Left ventricle myocardium superior (tissue), 1 donor: ENCODE measurements at places on chromosomes 3 and 15. TPM values are rescaled to one million over a fixed set of nuclear protein-coding genes. Genes with fewer than 3 reads are reported as not detected.

Gene ADCY5
- 273 TPM for total RNA-seq

Gene SEMA6D
- total RNA-seq, result 19.7 TPM

DNA sequence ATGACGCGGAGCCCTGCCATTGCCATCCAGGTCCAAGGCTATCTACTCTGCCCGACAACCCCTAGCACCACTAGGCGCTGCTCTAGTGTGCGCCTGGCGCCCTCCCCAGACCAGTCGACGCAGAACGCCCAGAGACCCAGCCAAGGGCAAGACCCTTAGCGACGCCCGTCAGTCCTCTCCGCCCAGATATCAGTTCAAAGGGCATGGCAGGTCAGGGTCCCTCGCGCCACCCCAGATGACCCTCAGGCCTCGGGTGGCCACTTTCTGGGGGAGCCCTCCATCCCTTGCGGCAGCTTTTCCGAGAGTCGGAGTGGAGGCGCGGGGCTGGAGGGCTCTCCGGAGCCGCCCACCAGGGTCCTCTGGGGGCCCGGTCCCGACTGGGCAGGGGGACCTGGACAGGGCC lies 371 bp upstream of the CLSTN2 start:
- DNase-seq, result peak; percentile 81

DNA sequence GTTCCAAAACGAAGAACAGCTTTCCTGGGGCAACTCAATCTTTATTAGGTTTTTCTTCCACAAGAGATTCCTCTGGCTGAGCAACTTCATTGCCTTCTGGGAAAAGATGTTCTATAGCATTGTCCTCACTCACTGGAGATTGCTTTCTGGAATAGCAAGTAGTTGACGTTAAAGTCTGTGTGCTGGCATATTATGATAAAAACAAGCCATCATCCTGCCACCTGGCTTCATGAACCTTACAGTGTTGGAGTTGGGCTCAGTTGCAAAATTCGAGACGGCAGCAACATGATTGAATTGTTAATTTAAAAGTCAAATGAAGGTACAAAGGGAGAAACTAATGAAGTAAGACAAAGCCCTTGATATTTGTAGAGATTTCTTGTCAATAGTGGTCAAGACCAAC lies 140.5 kb upstream of the PEX5L start:
- no peak for DNase-seq

DNA sequence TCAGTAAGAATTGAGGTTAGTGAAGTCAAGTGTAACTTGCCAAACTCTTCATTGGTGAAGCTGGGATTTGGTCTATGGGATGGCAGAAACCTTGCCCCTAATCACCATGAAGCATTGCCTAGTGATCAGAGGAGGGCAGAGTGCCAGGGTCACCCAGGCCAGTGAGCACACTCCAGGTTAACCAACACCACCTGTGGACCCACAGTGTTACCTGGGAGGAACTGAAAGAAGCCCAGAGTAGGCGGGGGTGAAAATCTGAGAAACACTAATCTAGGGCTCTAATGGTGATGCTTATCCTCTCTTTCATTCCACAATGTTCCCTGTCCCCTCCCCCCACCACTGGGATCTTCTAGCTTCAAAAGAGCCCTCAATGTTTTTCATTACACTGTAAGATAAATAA lies 372.8 kb downstream of the CTNNB1 start:
- DNase-seq, result no peak

GRCh38 chr3:124780356-124780755 lies 50.1 kb downstream of the UMPS start:
- DNase-seq, result peak; percentile 84

Gene THAP10
- total RNA-seq, result 4.7 TPM

GRCh38 chr3:57409471-57409870 lies 117.0 kb upstream of the ASB14 start:
- DNase-seq, result no peak

DNA sequence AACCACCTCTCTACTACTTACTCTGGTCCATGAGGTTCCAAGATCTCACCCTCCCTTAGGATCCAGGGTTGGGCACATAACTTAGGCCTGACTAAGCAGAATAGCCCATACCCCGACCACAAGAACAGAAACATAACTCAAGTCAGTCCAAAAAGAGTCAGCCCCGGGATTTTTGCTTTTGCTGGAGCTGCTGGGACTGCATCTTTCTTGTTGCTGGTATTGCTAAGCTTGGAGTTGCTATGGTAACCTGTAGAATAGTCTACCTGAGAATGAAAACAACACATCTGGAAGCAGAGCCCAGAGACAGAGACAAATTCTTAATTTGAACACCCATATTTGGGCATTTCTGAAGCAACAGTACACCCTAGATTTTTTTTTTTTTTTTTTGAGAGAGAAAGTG lies 6.5 kb downstream of the RUBCN start:
- DNase-seq, result no peak

DNA sequence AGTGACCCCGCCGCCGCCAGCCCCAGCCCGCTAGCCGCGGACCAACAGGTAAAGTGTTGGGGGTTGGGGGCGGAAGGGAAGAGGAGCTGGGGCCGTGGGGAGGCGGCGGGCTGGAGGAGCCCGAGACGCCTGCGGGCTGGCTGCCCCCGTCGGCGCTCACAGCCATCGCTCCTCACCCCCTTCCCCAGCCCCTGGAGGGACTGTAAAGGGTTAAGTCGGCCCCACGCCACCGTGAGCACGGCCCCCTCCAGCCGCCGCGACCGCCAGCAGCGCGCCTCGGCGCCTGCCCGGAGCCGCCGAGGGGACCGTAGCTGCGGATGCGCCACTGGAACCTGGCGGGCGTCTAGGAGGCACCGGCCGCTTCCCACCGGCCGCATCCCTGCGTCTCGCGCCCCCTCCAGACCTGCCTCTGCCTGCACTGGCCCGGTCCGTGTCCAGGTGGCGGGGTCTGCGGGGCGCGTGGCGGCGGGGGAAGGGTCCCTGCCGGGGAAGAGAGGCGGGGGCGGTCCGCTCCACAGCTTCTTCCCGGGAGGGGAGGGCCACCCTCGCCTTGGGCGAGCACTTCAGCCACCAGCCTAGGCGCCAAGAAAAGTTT lies 522 bp downstream of the MED12L start:
- DNase-seq, result peak; percentile 33

- no peak for DNase-seq
Observed at GRCh38 chr3:39189150-39189958, 3.0 kb downstream of the XIRP1 start.

DNA sequence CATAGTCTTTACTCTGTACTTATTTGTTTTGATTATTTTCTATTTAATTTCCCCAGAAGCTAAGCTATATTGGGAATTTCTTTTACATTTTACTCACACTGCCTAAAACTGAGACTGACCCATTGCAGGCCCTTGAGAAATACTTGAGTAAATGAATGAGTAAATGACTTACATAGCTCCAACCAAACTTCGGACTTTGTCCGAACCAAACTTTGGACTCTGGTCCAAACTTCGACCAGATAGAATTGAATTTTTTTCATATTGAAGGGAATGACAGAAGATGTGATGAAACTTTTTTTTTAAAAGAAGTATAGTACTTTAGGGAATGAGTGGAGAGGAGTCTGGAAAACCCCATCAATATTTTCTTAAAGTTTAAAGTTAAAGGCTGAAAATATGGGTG lies 75.6 kb upstream of the MYRIP start:
- no peak for DNase-seq

DNA sequence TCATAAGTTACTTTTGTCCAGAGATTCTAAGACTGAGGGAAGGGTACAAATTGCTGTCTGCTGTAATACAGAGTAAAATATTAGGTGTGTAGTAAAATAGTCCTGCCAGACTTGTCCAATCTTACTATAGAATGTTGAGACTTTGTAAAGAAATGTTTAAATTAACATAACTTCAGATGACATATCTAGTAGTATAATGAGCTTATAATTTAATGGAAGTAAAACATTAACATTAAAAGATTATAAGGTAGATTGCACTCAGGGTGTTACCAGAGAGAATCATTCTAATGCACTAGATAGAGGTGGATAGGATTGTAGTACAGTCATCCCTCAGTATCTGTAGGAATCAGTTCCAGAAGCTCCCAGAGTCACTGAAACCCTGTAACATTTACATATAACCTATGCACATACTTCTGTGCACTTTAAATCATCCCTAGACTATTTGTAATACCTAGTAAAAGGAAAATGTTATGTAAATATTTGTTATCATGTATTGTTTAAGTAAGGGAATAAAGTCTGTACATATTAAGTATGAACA lies 130.8 kb downstream of the LMLN start:
- no peak for DNase-seq

DNA sequence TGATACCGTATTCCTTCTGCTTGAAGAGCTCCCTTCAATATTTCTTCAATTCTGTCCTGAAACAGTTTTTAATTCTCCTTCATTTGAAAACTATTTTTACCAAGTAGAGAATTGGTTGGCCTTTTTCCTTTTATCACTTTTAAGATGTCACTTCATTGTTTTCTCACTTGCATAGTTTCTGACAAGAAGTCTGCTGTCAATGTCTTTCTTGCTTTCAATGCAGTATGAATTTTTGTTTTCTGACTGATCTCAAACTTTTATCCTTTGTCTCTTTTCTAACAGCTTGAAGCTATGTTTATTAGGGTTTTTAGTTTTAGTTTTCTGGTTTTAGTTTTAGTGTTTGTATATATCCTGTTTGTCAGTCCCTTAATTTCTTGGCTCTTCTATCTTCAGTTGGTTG lies 364.8 kb upstream of the TPRG1 start:
- no peak for DNase-seq

- DNase-seq, result no peak
Observed at GRCh38 chr3:41682996-41683395, 278.9 kb downstream of the ULK4 start.

DNA sequence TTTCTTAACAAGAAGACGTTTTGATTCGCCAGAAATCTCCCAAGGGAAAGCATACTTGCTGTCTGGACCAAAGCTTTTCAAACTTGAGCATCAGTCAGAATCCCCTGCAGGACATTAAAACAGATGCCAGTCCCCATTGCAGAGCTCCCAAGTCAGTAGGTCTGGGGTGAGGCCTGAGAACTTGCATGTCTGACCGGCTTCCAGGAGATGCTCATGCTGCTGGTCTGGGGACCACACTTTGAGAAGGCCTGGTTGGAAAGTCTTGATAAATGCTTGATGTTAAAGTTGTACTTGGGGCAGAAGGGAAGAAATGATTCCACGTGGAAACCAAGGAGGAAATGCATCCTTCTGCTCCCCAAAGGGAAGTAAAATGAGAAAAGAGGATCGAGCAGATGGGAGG lies 24.3 kb upstream of the CAV3 start:
- no peak for DNase-seq

GRCh38 chr3:185059766-185060165 lies 93.1 kb downstream of the C3orf70 start:
- no peak for DNase-seq

Gene MUSTN1
- 10.9 TPM for total RNA-seq

Gene CTXN2
- not detected for total RNA-seq

Gene IFT57
- 17.3 TPM for total RNA-seq

DNA sequence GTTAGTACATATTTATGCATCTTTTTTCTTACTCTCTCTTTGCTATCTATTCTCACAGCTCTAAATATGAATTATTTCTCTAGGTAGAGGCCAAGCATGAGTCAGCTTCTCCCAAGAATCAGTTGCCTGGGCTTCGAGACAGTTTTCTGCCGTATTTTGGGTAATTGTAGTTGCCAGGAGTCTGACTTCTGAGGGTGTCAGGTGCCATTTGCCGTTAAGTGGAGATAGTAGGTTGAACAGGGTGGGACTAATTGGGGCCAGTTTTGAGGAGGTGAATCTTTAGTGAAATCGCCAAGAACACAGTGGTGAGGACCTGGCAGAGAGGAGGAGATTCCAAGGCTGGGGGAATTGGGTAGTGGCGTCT lies 7.8 kb upstream of the NRROS start:
- no peak for DNase-seq

GRCh38 chr15:38260077-38260476 lies 7.4 kb downstream of the SPRED1 start:
- DNase-seq, result no peak

- DNase-seq, result no peak
Observed at GRCh38 chr3:188972310-188972709, 199.5 kb upstream of the TPRG1 start.

Gene VIPR1
- total RNA-seq, result 2.2 TPM

DNA sequence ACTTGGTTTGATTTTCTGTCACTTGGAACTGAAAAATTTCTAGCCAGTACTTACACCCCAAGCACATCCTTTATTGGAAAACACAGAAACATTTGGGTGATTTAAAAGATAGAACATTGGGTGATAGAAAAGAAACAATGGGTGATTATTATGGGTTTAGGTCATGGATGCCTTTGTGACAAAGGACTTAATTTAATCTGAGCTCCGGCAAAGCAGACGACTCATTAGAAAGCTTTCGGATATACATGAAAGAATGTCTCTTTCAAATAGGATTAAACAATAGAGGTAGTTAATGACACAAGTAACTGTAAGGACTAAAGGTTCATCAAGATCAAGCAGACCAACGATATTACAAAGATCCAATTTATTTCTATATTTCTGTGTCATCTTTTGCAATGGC lies 37.3 kb upstream of the CNTN4 start:
- no peak for DNase-seq

- DNase-seq, result peak; percentile 66
Observed at GRCh38 chr15:74173380-74174218, at the start of gene ISLR. ISLR (plus strand) TSS chr15:74173710; CDS start chr15:74174859, 1,149 bp downstream.

Gene LIPH
- total RNA-seq, result 0.10 TPM

DNA sequence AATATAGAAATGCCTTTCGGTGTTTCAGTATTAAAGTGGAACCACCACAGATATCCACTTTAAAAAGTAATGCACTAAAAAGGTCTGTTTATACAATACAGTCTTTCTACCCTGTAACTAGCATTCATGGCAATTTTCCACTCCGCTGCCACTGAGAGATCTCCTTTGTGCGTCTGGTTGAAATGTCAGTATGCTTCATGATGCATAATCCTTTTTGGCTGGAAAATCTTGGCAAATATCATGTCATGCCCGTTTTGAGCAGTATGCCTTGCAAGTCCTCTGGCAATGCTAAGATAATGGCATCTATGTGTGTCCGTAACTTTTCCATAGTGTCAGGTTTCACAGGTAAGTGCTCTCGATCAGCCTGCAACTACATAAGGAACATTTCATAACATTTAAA lies 30.8 kb upstream of the ARF4 start:
- DNase-seq, result no peak

DNA sequence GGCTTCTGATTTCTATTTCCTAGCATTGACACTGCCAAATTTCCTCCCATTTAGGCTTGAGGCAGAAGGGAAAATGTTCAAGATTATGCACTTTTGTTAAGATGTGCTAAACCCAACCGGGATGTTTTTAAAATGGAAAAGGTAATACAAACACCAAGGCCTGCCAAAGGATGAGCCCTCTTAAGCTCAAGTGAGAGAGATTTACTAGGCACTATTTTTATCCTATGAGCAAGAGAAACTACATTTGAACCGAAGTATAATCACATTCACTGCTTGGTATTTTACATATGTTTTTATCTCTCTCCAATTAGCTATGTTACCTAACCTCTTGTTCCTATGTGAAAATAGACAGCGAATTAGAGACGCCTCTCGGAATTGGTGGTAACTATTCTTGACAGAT lies 295.8 kb downstream of the GABRB3 start:
- no peak for DNase-seq
